ENCODE measurements at places on chromosomes 7 and 10. TPM values are rescaled to one million over a fixed set of nuclear protein-coding genes. Genes with fewer than 3 reads are reported as not detected.

The OTUD1 gene
- total RNA-seq, result 22.2 TPM

The ZNF503 gene
- total RNA-seq, result 60.1 TPM

The MYH16 gene
- total RNA-seq, result not detected

DNA sequence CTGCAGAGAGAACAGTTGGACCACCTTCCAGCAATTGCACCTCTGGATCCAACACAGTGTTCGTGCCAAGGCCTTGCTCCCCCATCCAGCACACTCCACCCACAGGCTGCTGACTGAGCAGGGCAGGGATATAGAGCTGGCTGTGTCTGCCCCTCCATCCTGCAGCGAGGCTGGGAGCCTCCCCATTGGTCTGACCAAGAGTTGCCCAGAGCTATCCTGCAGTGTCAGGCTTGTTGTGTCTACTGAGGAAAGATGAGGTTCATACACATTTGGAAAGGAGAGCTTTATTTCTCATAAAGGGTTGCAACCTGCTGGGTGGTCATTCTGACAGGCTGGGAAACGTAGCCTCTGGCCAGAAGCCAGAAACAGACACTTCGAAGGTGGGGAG lies 27.1 kb downstream of the PRF1 start:
- no peaks in the 10 kb centered on the region for H3K36me3 ChIP-seq
- H3K4me3 ChIP-seq, result no peak overlapping the region
- peaks cover 19% of the 10 kb centered on the region for H3K4me1 ChIP-seq
- DNase-seq, result peak; percentile 29
- H3K27me3 ChIP-seq, result no peaks in the 10 kb centered on the region

GRCh38 chr7:116577320-116577871 lies 52.6 kb downstream of the CAV1 start:
- H3K4me3 ChIP-seq, result no peak overlapping the region
- H3K27ac ChIP-seq, result no peak overlapping the region
- H3K27me3 ChIP-seq, result no peaks in the 10 kb centered on the region
- peaks cover 4% of the 10 kb centered on the region for H3K4me1 ChIP-seq

DNA sequence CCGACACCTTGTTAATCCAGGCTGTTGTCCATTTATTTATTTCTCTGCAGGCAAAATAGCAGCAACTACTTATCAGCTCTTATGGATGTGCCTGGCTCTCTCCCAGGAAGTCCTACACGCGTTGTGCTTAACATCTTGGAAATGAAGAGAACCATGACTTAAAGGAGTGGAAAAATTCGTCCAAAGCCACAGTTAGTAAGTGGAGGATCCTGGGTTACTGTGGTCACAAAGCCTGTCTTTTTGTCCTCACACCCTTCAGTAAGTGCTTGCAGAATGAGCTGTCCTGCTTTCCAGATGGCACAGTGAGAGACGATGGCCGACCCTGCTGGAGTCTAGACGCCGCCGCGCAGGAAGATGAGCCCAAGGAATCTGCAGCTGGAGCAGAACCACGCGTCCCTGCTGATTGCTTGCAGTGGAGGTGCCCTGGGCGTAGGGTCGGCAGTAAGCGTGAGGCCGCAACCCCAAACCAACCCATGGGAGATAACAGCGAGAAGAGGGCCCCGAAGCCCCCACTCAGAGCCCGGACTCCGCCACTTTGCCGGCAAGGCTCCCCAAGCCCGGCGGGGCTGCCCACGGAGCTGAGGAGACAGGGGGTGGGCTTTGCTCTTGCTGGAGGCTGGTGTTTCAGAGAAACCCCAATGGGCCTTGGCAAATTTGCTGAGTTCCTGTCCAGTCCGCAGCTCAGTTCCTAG lies 178.6 kb downstream of the CXCL12 start:
- H3K27ac ChIP-seq, result no peak overlapping the region
- DNase-seq, result no peak

GRCh38 chr7:54833001-54833467 lies 74.0 kb upstream of the SEC61G start:
- no peak for DNase-seq
- H3K4me1 ChIP-seq, result no peaks in the 10 kb centered on the region
- H3K36me3 ChIP-seq, result no peaks in the 10 kb centered on the region
- H3K27ac ChIP-seq, result no peak overlapping the region

GRCh38 chr10:60446851-60447250 lies 57.2 kb upstream of the ANK3 start:
- no peaks in the 10 kb centered on the region for H3K4me1 ChIP-seq
- no peaks in the 10 kb centered on the region for H3K27me3 ChIP-seq
- no peak overlapping the region for H3K4me3 ChIP-seq
- no peak for DNase-seq
- no peak overlapping the region for H3K27ac ChIP-seq

DNA sequence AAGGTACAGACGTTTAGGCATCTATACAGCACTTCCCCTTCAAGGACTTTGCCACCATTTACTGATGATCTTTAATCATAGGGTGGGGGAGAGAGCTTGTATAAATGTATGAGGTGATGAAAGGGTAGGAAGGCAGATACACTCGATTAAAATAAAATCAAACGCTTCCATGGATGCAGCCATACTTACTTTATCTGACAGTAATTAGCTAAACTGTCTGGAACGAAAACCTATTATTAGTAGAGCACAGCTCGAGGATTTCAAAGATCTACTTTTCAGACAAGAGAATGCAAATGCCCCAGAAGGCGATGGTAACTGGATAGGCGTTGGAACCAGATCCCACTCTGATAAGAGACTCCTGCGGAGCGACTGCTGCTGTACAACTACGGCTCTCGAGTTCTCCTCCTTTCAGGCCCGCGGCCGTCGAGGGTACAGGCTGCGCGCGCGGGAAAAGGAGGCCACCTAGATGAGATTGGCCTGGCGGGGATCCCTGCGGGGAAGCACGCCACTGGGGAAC lies 3.1 kb upstream of the NKX2-3 start:
- H3K27ac ChIP-seq, result no peak overlapping the region
- H3K4me1 ChIP-seq, result no peaks in the 10 kb centered on the region
- H3K4me3 ChIP-seq, result no peak overlapping the region
- H3K27me3 ChIP-seq, result peaks cover 98% of the 10 kb centered on the region

DNA sequence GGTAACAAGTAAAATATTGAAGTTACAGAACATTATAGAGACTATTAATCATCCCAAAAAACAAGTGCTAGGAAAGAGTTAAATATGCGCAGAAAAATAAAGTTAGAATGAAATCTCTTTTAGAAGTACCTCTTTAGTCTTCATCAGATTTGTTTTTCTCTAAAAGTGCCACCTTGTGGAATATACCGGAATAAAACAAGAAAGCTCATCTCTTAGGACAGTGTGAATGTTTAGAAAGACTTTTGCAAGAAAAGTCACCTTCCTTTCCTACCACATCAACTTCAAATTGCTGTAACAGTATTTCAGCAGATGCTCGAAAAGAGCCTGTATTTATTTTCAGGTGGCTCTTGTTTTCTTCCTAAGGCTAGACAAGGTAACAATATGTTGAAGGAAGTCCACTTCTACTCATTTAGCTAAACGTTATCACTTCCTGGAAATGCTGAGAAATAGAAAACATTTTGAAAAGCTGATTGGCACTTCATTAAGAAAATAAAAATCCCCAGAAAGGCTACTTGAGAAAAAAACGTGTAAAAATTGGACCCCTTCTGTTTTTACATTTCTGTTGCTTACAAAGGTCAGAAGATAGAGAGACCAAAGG lies 19.8 kb upstream of the FAM133B start:
- peaks cover 3% of the 10 kb centered on the region for H3K36me3 ChIP-seq
- no peak overlapping the region for H3K27ac ChIP-seq
- peaks cover 39% of the 10 kb centered on the region for H3K4me1 ChIP-seq
- DNase-seq, result no peak
